ENCODE measurements at places on chromosomes 6 and 20.

- no peak for DNase-seq
Measured at GRCh38 chr20:24273251-24273650, 196.2 kb upstream of the SYNDIG1 start.

DNA sequence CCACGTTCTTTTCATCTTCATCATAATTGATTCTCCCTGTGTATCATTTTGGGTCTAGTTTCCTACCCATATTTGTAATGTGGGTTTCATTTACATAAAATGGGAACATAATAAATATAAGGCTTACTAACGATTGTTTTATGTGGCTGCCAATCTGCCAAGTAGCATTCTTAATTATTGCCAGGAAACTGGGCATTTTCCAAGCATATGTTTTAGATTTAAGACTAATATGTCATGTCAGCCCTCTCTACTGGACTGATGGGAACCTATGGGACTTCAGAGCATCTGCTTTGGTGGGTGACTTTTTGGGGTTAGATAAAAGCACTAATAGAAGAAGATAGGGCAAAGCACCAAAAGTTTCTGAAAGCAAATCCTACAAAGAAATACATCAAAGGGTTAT, 157.5 kb downstream of the TBX18 start:
- DNase-seq = no peak

GRCh38 chr20:39762716-39763115, 800.6 kb downstream of the DHX35 start:
- DNase-seq = no peak

- no peak for DNase-seq
Measured at GRCh38 chr6:54695815-54696214, 150.8 kb upstream of the FAM83B start.

DNA sequence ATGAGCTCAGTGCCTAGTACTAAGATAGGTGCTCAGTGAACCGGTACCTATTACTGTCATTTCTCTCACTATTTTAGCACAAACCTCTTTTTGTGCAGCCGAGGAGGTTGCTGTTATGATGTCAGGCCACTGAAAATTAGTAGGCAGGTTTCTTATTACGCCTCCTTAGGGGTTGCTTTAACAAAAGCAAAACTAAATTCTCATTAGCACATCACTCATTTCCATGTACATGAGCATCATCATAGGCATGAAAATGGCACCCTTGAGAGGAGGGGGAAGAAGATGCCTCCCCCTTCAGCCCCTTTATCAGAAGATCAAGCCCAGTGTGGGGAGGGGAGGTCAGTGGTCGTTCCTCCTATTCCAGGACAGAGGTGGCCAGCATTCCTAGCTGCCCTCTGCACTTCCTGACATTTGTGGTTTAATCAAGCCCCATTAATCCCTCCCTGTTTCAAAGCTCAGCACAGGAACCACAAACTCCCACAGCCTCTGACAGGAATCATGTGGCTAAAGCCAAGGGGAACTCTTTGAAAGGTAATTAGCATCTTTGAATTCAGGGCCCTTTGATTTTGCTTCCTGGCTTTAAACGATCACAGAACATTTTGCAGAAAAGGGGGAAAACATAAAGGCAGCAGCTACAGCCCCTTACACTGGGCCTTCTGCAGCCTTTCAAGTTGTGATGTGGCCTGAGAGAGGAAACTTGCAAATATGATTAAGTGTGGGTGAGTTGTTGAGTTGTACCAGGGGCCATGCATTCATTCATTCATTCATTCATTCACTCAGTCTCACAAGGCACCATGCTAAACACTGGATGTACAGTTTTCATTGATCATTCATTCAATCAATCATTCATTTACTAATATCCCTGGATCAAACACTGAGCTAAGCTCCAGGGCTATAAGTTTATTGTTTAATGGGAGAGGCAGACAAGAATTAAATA, 31.9 kb upstream of the PSMF1 start:
- no peak for DNase-seq

Measured in epithelial cell of proximal tubule (primary cell).